ENCODE measurements at places on chromosomes 11 and 22.

DNA sequence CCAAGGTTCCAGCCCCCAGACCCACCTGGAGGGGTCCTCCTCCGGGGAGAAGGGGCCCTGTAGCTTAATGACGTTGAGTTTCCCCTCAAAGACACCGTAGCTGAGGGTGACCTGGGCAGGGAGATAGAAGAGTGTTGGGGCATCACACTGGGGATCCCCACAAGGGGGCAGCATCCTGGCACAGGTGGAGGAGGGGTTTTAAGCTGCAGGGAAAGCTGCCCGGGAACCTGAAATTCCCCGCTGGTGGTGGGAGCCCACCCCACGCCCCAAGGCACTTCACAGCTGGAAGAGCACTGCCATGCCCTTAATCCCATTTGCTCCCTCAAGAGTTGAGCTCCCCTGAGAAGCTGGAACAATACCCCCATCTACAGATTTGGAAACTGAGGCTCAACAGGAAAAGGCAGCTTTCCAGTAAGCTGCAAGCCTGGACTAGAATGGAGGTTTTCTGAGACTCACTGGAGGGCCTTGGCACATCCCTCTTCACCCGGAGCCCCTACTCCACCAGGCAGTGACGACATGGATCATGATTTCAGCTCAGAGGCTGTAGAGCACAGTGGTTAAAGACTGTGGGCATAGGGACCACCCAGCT lies 13.7 kb downstream of the MFNG start:
- no peak for DNase-seq

DNA sequence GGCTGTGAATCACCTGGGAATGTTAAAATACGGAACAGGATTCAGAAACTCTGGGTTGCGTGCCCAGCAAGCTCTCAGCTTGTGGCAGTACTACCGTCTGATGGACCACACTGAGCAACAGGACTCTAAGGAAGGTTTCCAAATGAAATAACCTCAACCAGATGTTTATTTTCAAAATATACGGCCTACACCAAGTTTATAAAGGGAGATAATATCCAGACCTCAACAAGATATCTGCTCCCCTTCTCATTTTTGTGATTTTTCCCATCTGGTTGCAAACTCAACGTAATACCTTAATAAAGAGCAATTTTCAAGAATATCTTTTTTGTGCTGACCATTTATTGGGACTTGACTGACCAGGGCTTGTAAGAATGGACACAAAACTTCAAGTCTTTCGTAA lies 49.4 kb downstream of the SLC25A17 start:
- no peak for DNase-seq

- DNase-seq, result no peak
Measured at GRCh38 chr22:28111501-28112189, 192.6 kb upstream of the PITPNB start.

DNA sequence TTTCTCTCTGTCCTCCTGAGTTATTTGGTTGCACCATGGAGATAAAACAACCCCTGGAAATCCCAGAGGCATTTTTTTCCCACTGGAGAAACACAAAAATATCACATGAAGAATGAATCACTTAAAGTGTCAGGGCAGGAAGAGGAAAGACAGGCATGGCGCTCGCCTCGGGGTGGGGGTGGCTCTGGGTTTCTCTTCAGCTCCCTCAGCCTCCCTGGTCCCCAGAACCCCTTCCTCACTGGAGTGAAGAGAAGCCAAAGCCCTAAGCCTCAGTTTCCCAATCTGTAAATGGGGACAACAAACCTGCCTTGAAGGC lies 938 bp downstream of the SHISAL1 start:
- no peak for DNase-seq

Data from stimulated activated CD8-positive, alpha-beta memory T cell treated with anti-CD3 and anti-CD28 coated beads, Interleukin-15, amount 100 ng/mL, for 48 hours (primary cell).